ENCODE measurements at places on chromosomes 16 and 17.

DNA sequence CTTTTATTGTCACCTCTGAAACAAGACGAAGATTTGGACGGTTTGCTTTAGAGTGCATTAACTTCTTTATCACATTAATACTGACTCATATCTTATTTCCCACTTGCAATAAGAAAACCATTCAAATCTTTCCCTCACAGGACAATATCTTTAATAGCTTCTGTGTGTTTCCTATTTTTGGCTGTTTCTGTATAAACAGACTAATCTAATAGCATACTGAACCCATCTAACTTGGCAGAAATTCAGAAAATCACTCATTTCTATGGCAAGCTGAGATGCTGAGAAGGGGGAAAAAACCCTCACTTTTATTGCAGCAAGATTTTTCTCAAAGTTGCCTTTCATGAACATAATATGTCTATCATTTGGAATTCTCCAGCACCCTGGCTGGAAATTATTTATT lies 524.9 kb downstream of the WWOX start:
- DNase-seq = peak; percentile 67

DNA sequence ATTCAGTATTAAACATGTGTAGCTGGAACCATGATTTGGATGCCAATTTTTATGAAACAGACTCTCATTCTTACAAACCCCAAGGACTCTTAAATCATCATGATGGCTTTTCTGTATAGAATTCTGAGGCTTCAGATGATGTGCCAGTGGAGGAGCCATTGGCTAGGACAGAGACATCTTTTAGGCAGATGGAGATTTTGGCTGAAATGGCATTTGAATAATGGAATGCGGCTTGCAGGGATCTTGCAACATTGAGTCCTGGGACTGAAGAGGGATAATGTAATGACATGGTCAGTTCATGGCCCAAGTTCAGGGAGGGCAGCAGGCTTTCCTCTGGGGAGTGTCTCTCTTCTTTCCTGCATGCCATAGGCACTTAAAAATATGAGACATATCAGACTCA lies 172.4 kb downstream of the ABCA8 start:
- no peak for DNase-seq

GRCh38 chr16:61934601-61935000 lies 101.6 kb downstream of the CDH8 start:
- no peak for DNase-seq

DNA sequence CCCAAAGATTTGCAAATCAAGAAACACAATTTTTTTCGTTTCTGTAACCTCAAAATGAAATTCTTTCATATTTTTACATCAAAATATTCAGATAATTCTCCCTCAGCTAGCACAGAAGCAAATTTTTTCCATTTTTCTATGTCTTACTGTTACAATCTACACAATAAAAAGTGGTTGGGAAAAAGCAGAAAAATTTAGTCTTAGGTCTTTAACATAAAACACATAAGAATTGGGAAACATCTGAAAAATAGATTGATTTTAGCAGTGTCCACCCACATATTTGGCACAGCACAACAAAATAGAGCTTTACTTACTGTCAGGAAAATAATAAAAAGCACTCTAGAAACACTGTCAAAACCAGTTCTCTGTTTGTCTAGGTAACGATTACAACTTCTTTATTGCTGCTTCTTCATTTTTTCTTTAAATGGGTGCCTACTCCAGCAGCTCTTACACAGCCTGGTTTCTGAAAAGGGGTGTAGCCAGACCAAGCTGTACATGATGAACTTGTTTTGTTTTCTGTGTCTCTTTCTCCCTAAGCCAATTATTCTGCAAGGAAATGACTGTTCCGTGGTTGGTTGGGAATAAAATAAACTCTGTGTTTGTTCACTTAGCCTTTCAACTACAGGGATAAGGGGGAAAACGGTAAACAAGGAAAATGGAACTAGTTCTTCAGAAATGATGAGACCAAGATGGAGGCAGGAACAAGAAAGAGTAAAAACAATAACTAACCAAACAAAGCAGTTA lies at the start of gene ABCA6:
TSS of gene ABCA6 (minus strand) at position 465 of the 744 bp plus-strand sequence. CDS start 1,192 bp downstream, outside the sequence.
- DNase-seq = no peak

DNA sequence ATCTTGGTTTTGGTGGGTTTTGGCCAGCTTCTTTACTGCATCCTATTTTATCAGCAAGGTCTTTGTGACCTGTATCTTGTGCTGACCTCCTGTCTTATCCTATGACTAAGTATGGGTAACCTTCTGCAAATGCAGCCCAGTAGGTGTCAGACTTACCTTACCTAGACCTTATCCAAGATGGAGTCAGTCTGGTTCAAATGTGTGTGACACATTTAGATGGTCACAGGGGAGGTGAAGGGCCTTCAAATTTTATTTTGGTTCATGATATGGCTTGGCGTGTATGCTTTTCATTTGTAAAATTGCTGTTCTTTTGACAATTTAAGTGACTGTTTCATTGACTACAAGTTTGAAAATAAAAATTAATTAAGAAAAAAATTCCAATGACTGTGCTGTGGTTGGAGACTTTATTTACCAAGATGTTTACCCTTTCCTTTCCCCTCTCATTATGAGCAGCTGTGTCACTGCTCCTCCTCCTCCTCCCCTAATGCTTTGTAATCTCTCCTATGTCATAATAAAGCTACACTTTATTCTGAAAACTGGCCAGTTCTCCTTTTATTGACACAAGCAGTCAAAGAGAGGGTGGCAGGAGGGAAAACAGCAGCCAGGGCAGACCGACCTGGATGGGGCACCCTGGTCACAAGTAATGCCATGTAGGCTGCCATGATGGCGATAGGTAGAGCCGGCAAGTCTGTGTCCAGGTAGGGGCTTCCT lies 49.4 kb downstream of the TNFRSF13B start:
- DNase-seq = peak; percentile 9

DNA sequence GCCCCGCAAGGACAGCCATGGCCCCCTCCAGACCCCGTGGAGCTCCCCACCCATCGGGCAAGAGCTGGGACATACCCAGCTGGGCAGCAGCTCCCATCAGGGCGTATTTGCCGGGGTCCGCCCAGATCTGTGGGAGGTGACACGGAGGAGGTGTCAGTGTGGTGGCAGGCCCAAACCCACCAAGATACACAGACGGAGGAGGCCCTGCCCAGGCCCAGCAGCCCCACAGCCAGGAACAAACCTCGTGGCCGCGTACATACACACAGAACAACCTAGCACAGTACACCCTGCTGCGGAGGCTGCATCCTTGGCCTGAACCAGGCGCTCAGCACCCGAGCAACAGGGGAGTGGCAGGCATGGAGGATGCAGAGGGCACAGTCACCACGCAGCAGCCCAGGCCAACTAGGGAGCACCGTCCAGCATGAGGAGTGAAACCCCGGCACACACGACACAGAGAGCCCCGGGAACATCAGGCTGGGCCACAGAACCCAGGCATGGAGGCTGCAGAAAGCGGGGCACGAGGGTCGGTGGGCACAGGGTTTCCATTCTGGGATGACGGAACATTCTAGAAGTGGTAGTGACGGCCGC lies 4.9 kb upstream of the CCDC154 start:
- no peak for DNase-seq

DNA sequence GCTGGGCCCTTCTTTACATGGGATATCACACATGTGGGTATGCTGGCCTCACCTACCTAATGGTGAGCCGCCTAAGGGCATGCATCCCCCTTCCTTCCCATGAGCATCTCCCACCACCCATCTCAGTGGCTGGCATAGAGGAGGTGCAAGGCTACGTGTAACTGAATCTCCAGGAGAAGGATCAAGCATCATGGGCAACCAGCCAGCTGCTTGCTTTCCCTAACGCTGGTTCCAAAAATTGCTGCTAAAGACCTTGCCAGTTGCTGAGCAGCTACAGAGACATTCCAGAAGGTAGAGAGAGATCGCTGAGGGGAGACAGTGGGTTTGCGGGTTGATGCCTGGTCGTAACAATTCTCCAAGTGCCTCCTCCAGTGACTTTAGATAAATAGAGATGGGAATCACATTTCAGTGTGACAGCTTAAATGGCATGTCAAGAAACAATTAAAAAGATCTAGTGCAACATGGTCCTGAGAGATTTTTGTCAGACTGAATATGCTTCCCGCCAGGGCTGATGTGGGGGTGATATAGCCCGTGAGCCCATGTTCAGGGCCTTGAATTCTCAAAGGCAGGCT lies 378.4 kb upstream of the CDH5 start:
- no peak for DNase-seq

DNA sequence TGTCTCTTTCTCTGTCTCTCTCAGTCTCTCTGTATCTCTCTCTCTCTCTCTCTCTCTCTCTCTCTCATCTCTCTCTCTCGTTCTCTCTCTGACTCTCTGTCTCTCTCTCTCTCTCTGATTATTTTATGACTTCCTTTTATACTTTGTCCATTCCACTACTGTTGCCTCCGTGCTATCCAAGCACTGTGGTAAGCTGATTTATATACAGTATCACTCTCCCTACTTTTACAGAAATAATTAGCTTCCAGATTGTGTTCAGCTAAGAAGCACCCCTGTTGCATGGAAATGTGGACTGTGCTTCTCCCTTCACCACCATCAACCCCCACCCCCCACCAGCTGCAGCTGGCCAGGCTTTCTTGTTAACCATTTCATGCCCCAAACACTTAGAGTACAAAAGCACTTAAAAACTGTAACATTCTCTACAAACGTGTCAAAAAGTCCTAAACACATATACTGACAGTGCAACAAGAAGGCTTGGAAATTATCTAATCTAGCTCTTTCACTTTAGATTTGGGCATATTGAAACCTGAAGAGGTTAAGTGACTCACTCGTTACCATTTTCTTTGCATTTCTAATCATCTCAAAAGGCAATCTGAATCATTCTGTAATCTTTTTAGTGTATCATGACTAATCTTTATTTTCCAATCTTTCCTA lies 11.6 kb upstream of the TMEM100 start:
- no peak for DNase-seq

- no peak for DNase-seq
These were observed 18.2 kb downstream of the PGS1 start for GRCh38 chr17:78396441-78397337.

- no peak for DNase-seq
These were observed 32.0 kb downstream of the GAS7 start for GRCh38 chr17:10166176-10166935.

- DNase-seq = peak; percentile 93
These were observed 19.1 kb upstream of the TEX2 start for GRCh38 chr17:64281962-64282752.

Measured in common myeloid progenitor, CD34-positive (primary cell).